Lower leg skin (tissue), 4 donors: ENCODE measurements at places on chromosomes 5 and 9. TPM values are rescaled to one million over a fixed set of nuclear protein-coding genes. Genes with fewer than 3 reads are reported as not detected.

PCDHGB1 gene
- 1.3 TPM for total RNA-seq

- no peak for DNase-seq
These were observed 71.4 kb downstream of the SLC12A2 start for GRCh38 chr5:128154943-128155342.

DNA sequence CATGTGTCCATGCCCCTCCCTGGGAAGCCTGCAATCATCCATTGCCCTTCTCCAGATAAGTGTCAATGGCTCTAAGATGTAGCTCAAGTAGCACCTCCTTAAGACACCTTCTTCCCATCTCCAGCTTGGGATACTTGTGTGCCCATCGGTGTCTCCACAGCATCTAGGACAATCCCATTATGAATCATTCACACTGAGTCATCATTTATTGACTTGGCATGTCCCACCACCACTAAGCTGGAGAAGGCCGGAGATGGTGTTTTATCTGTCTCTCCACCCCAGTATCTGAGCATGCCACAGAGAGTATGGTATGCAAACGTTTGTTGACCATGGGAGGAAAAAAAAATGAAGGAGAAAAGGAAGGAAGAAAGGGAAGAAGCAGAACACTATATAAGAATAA, 342.2 kb downstream of the TRIM32 start:
- no peak for DNase-seq

GRCh38 chr5:1259806-1260480, 34.8 kb downstream of the SLC6A18 start:
- DNase-seq, result no peak

DNA sequence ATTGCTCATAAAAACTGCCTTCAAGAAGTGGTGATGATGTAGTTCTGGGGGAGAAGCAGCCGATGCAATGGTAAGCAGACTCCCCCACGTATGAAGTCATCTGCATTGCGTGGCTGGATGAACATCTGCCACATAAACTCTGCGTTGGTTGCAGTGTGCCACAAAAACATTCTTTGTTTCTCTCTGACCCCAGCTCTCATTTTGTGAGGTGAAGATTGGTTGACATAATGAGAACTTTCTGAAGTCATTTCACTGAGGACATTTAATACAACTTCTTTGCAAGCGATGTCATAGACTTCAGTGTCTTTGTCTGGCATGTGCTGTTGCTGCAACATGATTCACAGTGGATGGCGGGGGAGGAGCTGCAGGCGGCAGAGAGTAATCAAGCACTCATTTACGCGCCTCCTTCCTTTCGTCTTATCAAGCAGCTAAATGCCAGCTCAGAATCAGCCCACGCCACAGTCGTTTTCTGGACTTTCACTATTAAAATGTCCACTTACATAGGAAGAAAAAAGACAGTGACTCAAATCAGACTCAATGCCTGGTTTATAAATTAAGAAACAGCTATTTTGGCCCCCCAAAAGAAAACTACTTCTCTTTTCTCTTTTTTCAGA, 91.5 kb upstream of the NFIL3 start:
- no peak for DNase-seq

GAS1 gene
- 45.5 TPM for total RNA-seq

DNA sequence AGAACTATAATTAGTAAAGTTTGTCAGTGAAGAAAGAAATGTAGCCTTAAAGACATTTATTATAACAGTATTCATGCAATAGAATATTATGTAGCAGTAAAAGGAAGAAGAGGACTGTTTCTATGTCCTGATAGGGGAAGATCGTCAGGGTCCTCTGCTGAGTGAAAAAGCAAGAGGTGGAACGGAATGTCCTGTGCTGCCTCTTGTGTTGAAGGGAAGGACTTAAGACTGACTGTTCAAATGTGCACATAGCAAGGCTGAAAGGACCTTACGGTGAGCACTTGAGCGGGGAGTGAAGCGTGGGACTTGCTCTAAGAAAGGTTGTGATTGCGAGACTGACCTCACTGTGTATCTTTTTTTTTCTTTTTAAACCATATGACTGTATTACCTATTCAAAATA, 63.2 kb downstream of the SNX24 start:
- DNase-seq, result no peak

DNA sequence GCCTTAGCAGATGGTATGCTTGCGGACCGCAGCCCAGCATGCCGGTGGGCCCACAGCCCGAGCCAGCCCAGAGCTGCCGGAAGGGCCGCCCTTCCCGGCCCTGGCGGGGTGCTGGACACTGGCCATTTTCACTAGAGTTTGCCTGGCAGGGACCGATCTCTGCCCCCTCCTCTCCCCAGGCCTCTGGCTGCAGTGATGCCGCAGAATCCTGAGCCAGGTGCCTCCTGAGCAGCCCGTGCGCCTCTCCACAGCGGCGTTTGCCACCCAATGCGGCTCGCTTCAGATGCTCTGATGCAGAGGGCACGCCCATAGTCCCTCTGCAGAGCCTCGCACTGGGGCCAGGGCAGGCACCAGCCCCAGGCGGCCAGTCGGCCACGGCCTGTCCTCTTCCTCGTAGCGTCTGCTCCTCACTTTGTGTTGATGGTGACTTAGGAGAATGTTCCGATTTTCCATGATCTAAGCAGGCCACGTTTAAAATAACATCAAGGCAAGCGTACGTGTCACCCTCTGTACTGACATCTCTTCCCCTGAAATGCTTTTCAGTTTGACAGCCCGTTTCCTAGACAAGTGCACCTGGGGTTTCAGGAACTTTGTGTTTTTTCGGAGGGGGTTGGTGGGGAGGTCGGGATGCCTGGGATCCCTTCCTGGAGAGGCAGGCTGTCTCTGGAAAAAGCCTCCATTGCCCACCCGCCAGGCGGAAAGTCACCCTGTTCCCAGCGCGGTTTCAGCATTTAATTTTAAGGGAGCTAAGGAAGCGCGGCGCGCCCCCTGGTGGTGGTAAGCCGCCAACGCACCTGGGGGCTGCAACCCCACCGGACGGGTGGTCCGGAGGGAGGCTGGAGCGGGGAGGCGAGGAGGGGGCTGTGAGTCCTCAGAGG, 29.8 kb upstream of the HMCN2 start:
- peak; percentile 95 for DNase-seq

DNA sequence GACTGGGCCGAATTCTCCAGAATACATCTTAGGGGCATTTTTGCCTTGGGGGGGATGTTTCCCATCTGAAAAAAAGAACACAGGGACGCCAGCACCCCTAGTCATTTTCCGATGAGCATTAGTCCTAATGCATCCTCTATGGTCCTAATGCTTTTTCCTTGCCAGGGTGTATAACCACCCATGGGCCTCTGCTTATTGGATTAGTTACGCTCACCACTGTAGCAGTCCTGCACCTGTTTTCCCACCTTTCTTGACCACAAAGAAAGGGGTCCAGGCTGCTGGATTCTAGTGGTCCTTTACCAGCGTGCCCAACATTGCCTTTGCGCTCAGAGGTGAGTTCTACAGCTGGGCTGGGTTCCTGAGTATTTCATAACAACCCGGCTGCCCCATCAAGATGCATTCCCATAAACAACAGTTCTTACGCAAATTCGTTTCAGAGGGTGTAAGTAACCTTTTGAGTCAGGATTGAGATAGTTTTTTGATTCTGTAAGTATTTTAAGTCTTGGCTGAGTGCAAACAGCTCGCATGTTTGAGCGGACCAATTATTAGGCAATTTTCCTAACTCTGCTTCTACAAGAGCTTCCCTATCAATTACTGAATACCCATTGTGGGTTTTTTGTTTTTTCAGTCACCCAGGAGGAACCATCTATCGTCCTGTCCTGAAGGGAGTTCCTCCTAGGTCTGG, 135.1 kb downstream of the DROSHA start:
- no peak for DNase-seq
